ENCODE measurements at places on chromosomes 6 and 20.

GRCh38 chr6:74287932-74288331 is 591.9 kb downstream of the CD109 start:
- no peak for DNase-seq

DNA sequence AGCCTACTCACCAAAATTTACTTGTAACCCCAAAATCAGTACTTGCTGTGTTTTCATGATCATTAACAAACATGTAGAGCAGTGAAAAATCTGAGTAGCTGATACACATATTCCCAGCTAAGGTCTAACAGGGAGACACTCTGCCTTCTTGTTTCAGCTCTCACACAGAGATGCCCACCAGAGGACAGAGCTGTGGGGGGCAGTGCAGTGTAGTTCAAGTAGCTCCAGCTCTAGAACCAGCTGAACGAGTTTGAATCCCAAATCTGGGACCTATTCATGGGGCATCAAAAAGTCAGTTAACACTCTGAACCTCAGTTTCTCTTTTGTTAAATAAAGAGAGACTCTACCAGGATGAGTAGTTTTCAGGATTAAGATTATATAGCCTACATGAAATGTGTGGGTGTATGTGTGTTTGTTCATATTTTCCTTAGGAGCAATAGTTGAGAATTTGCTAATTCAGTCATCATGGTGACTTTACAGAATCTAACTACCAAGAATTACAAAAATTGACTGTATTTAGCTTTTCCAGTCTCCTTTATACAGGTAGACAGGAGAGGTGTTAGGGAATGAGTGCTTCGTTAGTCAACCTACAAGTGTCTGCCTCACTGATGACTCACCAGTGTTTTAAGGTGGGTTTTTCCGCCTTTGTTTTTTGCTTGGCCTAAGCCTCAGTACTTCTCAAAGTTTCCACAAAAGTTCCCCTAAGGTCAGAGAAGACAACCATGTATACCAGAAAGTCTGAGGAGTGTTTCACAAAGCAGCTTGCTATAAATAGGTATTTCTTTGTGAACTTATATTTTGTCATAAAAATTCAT is 164.0 kb upstream of the RUNX2 start:
- DNase-seq: no peak

GRCh38 chr6:113976806-113977205 is 5.9 kb upstream of the HDAC2 start:
- DNase-seq: no peak

GRCh38 chr6:164286011-164286410 is 871.5 kb downstream of the QKI start:
- no peak for DNase-seq

DNA sequence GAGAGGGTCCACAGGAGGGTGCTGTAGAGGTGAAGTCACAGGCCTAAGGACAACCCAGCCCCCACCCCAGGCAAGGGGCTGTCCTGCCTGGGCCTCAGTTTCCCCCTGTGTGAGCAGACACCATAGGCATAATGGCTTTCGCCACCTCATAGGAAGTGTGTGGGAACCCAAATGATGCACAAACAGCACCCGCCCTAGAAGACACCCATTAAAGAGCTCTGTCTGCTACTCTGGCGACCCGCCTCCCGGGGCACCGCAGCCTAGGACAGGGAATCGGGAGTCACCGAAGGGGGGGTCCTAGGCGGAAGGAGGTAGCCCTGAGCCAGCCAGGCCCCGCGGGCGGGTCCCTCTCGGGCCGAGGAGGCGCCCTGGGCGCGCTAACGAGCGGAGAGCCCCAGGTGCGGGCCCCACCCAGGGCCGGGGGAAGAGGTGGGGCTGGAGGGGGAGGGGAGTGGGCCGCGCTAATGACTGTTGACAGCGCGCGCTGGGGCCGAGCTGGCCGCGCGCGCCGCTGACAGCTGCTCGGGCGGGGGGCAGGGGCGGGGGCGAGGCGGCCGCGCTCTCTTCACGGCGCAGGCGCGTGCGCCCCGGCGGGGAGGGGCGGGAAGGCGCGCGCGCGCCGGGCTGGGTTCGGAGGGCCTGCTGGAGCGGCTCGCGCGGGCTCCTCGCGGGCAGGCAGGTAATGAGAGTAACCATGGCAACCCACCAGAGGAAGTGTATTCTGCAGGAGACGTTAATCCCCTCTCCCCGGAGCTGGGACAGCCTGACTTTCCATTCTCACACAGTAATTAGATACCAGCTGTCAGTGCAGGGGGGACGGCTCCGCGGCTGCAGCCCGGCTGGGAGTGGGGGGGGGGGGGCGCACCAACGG is 48.9 kb downstream of the NOL4L start:
- DNase-seq: peak; percentile 76

GRCh38 chr6:2921520-2922115 is 18.5 kb upstream of the SERPINB9 start:
- DNase-seq: no peak

DNA sequence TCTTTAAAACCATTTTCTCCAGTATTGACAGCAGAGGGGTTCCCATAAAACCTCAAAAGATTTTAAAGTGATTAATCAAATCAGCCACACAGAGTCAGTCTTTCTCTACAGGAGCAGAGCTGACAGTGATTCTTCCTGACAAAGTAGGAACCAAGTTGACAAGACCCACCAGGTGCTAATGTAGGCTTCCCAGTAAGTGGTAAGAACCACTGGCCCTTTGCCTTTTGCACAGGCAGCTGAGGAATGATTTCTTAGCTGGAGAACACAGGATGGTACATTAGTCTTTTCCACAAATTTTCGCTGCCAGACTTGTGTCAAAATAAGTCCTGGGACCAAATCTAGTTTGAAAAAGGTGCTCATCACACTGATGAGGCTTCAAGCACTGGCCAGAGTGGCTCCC is 95.8 kb downstream of the ARMC2 start:
- DNase-seq: no peak

GRCh38 chr20:12966468-12967085 is 42.2 kb upstream of the SPTLC3 start:
- no peak for DNase-seq

DNA sequence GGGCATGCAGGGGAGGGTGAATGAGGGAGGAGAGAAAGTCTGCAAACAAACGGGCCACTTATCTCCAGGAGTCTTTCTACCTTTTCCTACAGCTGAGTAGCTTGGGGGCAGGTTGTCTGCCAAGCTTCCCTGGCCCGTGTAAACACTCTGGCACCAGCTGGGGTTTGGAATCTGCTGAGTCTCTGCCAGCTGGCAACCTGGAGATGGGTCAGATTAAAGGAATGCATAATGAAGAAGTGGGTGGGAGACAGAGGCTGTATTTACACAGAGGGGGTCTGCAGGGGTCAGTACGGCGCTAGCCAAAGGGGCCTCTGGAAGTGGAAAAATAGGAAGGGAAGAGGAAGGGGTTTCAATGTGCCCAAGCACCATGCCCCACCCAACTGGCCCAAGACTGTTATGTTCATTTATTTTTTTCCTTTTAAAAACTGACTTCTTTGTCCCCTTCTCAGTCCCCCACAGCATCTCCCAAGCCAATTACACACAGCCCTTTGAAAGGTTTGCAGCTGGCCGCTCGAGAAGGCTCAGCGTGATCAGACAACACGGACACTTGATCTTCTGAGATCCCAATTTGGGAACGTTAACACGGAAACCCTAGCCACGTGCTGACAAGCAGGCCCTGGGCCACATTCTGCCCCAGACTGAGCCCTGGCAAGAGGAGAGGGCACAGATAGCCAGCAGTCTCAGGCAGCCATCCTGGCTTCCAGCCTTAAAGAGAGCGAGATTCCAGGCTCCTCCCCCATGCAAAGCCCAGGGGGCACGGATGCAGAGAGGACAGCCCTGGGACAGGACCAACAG is 25.2 kb downstream of the TRAM2 start:
- peak; percentile 83 for DNase-seq

- no peak for DNase-seq
Observed at GRCh38 chr6:19991176-19991575, 154.0 kb downstream of the ID4 start.

DNA sequence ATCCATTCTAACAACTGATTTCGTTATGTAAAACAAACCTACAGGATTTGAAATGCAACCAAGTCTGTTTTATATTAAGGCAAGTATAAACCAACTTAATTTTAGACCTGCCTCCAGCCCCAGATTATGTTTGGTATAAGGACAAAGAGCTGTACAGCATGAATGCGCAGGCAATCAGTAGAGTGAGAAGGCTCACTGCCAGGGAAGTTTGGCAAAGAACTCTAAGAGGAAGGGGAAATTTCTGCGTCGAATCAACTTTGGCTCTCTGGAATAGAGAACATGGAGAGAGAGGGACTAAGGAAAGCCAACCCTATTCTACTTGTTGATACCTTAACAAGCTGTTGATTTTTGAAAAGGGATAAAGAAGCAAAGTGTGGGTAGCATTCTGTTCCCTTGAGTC is 96.9 kb upstream of the FOXO3 start:
- no peak for DNase-seq

DNA sequence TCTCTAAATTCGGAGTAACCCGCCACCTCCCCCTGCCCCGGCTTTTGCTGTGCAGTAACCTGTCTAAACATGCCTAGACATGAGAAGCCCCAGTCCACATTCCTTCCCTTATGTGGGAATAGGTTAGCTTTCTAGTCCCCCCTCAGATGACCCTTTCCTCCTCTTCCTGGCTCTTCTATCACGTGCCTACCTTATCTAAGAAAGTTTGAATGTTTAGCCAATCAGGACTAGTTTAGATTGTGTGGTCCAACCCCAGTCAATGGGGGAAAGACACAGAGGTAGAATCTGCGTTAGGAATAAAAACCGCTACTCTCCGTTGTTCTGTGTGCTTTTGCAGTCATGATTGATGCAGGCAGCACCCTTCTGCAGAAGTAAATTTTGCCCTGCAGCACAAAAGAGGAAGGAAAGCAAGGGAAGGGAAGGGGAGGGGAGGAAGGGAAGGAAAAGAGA is 69.0 kb upstream of the CD93 start:
- no peak for DNase-seq

DNA sequence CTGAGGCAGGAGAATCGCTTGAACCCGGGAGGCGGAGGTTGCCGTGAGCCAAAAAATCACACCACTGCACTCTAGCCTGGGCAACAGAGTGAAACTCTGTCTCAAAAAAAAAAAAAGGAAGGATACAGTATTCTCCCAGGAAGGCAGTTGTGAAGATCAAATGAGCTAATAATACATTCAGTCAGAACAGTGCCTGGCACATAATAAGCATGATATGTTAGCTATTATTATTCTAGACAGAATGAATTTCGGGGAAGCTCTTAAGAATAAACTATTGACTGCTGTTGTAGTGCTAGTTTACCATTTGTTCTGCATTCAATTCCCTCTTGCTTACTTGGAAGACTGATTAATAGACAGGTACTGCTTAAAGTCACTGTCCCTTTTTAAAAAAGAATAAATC is 40.6 kb downstream of the NDUFAF5 start:
- no peak for DNase-seq

- no peak for DNase-seq
Observed at GRCh38 chr6:115899730-115900282, 160.9 kb downstream of the FRK start.

DNA sequence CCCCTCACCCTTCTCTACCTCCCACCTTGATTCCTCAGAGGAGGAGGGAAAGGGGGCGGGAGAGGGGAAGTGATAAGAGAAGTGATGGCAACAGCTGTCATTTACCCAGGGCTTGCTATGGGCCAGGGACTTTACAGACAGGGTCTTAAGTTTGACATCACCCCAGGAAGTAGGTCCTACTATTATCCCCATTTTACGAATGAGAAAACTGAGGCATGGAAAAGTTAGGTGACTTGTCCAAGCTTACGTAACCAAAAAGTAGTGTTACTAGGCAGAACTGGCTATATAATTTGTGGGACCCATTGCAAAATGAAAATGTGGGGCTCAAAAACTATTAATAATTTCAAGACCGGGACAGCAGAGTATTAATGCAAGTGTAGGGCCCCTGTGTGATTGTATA is 10.5 kb upstream of the FANCE start:
- DNase-seq: no peak

GRCh38 chr6:34158876-34159275 is 13.0 kb upstream of the GRM4 start:
- no peak for DNase-seq

DNA sequence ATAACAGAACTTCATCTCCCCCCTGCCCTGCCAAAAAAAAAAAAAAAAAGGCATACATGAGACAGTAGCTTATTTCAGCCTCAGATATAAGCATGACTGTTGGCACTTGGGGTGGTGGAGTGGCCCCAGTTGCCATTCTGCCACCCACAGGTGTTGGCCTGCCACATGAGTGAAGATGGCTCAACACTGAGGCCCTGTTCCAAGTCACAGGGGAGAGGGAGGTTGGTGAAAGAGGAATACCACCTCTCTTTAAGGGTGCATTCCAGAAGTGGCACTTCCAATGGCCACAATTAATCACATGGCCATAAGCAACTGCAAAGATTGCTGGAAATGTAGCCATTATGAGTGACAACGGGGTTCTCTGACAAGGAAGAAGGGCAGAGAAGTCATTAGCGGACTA is 61.9 kb upstream of the JARID2 start:
- no peak for DNase-seq

DNA sequence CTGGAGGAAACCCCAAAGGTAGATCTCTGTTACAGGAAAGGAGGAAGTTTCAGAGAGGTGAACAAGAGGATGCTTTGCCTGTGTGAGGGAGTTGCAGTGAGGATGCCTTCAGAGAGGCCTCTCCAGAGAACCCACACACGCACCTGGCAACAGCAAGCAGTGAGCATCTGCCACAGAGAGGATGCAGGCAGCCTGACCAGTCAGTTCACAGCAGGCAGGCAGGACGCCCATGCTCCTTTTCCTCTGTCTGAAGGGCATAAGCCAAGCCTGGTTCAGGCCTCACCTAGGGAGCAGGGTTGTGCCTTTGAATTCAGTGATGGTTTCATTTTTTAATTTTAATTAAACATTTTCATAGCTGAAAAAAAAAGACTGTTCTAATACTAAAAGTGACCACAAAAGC is 346.0 kb upstream of the MARCKS start:
- no peak for DNase-seq

DNA sequence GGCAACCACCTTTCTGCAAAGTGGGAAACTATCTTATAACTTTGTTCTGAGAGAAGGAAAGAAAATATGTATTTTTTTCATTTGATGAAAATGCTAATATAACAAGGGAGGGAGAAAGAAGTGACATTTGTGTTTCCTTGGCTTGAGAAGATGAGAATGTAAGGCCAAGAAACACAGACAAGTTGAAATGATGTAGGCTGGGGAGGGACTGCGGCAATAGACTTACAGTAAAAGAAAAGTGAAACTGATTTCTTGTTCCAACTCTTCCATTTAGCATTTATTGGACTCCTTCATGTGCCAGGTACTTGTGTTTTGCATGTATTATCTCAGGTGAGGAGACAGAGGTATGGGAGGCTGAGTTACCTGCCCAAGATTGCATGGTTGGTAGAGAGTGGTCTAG is 130.9 kb downstream of the CARMIL1 start:
- DNase-seq: no peak

DNA sequence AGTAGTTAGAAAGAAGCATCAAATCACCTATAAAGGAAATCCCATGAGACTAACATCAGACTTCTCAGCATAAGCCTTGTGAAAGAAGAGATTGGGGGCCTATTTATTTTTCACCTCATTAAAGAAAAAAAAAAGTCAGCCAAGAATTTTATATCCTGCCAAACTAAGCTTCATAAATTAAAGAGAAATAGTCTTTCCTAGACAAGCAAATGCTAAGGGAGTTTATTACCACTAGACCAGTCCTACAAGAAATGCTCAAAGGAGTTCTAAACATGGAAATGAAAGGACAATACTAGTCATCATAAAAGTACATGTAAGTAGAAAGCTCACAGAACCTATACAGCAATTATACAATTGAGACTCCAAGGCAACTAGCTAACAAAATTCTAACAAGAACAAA is 96.5 kb upstream of the OLIG3 start:
- no peak for DNase-seq
